ENCODE measurements at places on chromosomes 5 and 9.
A peak's percentile ranks its signal among the peaks of the same experiment; 100 is the strongest.

DNA sequence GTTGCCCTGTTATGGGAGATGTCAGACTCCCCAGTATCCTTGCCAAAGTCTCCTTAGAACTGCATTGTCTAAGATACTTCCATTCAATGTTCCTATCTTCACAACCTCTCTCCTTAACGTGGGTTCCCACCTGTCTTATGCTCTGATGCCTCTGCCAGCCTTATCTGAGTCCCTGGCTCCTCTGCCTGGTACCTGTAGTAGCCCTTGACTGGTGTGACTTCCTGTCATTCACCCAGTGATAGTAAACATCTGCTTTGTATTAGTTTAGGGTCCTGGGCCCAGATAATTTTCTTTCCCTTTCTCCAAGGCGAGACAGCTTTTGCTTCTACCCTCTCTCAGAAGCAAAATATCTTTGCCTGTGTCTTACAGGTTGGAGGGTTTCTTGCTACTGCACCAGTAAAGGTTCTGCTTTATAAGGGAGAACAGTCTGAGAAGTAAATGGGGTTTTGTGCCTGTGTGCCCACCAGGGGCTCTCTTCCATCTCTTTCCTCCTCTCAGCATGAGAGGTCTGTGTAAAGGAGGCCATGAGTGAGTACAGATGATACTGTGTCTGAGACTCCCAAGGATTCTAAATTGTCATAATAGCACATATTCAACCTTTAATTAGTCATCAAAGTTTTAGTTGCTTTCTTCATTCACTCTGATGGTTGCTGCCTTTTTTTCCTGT lies 220.8 kb downstream of the PRR16 start:
- no peak for DNase-seq

DNA sequence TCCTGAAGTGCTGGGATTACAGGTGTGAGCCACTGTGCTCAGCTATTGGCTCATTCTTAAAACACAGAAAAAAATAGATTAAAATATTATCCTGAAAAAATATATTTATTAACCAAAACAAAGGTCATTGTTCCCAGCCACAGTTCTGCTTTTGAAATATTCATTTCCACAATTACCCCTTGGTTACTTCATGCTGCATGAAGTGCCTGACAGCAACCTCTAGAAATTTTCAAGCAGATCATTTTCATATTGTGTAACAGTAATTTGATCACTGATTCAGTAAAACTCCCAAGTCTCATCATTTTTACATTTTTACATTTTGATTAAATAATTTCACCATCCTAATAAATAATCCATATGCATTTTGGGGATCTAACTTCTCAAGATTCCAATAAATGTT lies 18.8 kb upstream of the GNAQ start:
- no peak for DNase-seq

GRCh38 chr5:41368158-41368557 lies 142.2 kb downstream of the PLCXD3 start:
- DNase-seq = no peak

GRCh38 chr5:134521841-134522240 lies 3.6 kb upstream of the JADE2 start:
- DNase-seq = no peak

- no peak for DNase-seq
Measured at GRCh38 chr5:147972076-147972840, 65.9 kb upstream of the C5orf46 start.

GRCh38 chr9:76441551-76442322 lies 17.2 kb upstream of the GCNT1 start:
- DNase-seq = peak; percentile 53

GRCh38 chr5:109045710-109046109 lies 298.0 kb downstream of the FER start:
- no peak for DNase-seq

DNA sequence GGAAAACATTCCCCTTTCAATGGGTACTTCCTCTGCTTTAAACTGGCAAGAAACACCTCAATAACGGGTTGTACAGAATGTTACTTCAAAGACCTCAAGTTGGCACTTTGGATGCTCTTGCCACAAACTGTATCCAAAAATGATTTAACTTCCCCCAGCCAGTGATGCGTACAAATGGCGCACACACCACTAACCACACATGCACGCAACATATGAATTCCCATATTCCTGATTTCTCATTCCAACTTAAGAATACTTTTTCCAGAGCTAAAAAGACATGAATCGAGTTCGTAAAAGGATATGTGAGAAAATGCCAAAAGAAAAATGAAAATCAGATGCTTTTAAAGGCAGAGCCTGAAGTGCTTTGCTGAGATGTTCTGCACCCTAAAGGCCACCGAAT lies 388.0 kb upstream of the PIK3R1 start:
- DNase-seq = no peak

- DNase-seq = no peak
Measured at GRCh38 chr5:103410172-103410571, 151.6 kb downstream of the MACIR start.

DNA sequence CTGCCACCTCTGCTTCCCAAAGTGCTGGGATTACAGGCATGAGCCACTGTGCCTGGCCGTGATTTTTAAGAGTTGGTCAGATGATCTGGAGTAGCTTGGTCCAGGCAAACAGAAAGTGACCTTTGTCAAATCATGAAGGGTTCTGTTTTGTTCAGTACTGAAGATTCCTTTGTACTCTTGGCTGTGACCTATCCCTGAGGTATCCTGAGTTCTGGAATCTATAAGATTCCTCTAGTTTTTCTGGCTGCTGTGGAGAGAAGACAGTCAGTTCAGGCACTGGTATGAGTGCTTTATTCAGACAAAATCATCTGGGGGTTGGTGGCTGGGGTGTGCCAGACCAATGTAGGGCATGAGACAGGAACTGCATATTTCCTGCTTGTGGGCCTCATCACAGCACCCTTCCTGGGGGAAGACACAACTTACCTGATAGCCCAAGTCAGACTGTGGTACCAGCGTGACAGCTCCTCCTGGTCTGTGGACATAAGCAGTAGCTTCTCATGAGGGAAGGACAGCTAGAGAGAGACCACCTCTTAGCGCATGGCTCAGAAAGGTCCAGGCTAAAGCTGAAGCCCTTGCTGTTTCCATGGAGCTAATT lies 3.1 kb downstream of the ARHGEF39 start:
- DNase-seq = no peak

DNA sequence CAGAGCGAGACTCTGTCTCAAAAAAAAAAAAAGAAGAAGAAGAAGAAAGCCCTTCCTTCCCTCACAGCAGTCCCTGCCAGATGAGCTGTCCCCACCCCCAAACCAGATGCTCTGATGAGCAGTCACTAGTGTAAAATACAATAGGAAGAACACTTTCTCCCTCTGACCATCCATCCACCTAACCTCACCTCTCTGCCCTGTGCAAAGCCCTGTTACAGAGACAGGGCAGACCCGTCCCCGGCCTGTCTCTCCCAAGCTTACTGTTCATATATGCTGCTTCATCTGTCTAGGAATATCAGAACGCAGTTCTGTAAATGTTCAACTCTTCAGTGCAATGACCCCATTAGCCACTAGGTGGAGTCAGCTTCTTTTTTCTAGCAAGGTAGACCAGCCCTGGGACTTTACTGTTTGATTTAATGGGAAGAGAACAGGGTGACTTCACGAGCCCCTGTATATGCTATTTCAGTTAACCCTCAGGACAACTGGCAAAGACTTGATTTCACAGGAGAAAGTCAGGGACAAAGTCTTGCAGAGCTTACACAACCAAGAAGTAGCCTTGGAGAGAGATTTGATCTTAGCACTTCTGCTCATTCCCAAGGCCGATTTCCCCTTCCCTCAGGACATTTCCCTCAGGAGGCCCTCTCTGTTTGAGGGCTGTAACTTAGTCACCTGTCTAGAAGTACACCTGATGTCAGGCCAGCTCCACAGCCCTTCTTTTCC lies 14.9 kb upstream of the FGFR4 start:
- peak; percentile 75 for DNase-seq

GRCh38 chr5:154862766-154863165 lies 4.3 kb downstream of the CNOT8 start:
- DNase-seq = no peak

DNA sequence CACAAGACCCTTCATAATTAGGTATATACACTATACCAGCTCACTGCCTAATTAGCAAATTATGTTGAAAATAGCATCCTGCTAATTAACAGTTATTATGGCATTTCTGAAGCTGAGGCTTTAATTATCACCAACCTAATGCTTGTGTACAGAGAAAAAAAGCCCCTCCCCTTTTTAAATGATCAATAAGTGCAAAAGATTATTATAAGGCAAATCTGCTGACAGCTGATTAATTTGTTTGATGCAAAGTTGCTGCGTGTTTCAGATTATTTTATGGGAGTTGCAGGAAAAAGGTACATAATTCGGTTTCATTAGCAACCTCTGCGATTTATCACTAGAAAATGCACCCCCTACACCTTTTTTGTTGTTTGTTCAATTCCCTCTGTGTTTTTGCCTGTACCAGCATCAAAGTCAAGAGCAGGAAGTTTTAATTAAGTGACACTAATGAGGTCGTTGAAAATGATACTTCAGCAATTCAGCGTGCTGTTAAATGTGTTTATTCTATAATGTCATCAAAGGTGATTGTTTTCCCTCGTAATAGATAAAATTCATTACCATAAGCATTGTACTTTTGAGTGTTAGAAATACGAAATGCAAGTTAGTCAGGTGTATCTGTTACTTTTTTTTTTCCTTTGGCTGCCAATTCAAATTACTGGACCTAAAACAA lies 170.0 kb downstream of the EBF1 start:
- no peak for DNase-seq

- DNase-seq = no peak
Measured at GRCh38 chr5:89534331-89534730, 651.3 kb upstream of the MEF2C start.

GRCh38 chr5:168039039-168039438 lies 252.4 kb upstream of the WWC1 start:
- no peak for DNase-seq

DNA sequence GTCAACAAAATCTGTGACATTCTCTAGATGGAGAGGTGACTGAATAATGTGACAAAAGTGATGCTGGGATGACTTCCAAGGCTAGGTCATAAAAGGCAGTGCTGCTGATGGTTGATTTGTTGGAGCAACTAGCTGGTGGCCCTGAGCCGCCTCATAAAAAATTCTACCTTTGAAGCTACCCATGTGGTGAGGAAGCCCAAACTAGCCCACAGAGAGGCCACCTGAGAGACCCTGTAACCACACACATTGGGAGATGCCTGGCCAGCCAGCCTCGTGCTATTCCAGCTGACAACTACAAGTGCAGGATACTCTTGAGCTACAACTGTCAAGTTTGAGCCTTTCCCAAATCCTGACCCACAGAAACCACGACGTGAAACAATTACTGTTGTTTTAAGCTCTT lies 22.7 kb downstream of the CLTA start:
- DNase-seq = no peak

DNA sequence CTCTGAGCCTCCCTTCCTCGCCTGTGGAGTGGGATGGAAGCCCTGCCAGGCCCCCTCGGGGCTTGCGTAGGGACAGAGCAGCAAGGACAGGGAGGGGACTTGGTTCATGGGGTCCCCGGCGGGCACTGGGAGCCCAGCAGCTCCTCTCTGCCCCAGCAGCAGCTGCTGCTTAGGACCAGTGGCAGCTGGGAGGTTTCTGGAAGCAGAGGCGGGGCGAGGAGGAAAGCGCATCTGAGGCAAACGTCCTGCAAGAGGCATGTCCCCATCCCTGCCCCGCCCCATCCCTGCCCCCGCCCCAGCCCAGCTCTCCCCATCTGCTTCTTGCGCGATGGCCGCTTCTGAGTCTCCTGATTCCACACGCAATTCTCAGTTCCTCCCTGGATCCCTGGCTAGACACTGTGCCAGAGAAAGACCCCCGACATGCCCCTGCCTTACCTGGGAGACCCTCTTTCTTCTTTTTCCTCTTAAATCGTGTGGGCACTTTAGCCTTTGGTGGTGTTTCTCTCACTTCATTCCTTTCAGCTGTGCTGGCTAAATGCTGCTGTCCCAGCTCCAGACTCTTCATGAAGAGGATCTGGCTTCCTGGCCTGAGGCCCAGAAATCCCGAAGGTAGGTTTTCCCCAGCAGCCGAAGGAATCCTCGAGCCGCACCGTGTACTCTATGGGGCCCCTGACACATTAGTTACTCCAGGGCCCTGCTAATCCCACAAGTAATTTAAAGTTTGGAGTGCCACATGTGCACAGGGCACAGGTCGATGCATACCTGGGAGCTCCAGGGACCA lies 4.4 kb upstream of the OR2S2 start:
- DNase-seq = no peak

GRCh38 chr9:83327323-83327722 lies 210.9 kb downstream of the FRMD3 start:
- DNase-seq = no peak

DNA sequence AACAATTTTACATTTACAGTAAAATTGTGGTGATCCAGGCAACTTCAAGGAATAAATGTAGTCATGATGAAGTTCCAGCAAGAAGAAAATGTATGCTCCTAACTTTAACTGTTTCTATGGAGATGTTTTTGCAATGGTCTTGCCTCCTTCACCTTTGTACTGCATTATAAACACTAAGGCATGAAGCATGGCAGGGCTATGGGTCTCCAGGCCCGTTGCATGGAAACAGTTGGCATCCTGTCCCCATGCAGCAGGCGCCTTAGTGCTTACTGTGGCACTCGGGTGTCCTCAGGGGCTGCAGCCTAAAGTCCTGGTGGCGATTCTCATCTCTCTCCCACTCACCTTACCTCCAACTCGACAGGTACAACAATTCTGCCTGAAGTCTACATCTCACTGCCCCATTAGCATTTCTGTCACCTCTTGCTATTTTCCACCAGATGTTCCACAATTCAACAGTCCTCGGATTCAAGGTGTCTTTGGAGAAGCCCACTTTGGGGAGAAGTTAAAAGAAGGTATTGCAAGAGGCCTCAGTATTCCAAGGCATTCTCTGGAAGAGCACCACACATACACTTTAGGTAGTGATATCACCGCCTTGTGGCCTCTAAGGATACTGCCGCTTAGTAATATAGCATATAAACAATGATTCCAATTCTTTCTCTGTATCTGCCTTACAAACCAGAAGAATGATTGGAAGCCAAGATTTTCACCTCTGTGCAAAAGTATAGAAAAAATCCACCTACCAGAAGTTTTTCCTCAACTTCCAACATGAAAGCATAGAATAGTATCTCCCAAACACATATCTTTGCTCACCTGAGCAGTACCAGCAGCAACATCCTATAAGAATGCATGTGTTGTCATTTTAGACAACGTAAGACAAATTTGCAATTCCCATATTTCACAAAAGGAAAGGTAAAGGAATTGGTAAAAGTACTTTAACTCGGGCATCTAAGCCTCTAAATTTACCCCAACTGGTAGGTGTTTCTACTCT lies 5.1 kb downstream of the LIFR start:
- DNase-seq = no peak

DNA sequence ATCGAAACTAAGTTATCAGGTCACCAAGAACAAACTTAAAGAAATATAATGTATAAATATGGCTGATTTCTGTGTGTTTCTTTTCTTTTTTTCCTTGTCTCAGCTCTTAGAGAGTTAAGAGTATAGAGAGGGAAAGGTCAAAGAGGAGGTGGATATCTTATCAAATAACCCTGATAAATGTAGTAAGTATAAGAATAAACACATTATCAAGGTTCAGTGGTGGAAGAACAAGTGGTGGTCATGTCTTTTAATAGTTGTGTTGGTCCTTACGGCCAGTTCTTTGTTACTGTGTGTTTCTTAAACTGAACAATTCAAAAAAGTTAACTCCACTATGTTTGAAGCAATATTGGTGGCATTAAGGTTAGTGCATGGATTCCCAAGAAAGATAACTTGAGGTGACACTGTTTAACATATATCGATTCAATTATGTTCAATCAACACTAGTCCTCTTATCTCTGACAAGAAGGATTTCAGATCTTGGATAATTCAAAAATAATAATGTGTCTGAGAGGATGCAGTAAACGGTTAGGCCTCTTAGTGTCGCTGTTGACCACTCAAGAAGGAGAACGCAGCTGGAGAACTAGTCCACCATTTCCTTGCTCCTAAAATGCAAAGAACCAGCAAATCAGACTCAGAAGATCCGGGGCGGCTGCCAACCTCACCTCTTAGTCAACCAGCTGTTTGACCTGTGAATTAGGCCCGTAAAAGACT lies at the start of gene PCDHGA3:
PCDHGA3 (plus strand) TSS at position 588 of the 711 bp plus-strand sequence. CDS start 205 bp downstream, outside the sequence.
- no peak for DNase-seq
